ENCODE measurements at places on chromosomes 6 and 20.

DNA sequence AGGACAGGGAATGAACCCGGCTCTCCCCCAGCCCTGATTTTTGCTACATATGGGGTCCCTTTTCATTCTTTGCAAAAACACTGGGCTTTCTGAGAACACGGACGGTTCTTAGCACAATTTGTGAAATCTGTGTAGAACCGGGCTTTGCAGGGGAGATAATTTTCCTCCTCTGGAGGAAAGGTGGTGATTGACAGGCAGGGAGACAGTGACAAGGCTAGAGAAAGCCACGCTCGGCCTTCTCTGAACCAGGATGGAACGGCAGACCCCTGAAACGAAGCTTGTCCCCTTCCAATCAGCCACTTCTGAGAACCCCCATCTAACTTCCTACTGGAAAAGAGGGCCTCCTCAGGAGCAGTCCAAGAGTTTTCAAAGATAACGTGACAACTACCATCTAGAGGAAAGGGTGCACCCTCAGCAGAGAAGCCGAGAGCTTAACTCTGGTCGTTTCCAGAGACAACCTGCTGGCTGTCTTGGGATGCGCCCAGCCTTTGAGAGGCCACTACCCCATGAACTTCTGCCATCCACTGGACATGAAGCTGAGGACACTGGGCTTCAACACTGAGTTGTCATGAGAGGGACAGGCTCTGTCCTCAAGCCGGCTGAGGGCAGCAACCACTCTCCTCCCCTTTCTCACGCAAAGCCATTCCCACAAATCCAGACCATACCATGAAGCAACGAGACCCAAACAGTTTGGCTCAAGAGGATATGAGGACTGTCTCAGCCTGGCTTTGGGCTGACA, 28.8 kb upstream of the ZBP1 start:
- DNase-seq: no peak

- no peak for DNase-seq
Observed at GRCh38 chr20:35665949-35666288, 1.2 kb upstream of the CPNE1 start.

DNA sequence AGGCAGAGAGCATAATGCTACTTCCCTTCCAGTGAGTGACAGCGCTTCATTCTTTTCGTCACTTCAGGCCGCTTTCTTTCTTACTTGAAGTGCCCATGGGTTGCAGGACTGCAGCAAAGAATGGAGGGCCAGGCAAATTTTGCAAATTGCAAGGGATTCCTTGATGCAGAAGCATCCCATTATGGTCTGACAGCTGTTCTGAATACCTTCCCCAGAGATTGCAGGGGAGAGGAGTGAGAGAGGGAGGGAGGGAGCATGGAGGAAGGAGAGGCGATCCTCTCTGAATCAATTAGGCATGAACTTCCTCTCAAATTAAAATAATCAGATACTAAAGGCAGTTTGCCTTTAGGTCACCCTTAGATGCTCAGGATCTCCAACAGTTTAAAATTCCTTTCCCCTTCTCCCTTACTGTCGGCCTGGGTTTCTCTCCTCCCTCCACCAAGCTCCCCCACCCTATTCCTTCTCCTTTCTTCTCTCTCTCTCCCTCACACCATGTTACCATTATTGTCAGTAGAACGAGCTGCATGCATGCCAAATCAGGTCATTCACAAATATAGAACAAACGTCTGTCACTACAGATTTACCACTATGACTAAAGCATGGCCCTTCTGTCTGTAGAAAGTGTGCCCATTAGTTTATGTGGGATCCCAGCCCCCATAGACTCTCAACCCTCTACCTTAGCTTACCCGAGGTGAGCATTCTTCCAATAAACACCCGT, 289.2 kb downstream of the CD83 start:
- no peak for DNase-seq

GRCh38 chr20:35260426-35260825, 17.5 kb downstream of the MMP24OS start:
- DNase-seq: no peak

DNA sequence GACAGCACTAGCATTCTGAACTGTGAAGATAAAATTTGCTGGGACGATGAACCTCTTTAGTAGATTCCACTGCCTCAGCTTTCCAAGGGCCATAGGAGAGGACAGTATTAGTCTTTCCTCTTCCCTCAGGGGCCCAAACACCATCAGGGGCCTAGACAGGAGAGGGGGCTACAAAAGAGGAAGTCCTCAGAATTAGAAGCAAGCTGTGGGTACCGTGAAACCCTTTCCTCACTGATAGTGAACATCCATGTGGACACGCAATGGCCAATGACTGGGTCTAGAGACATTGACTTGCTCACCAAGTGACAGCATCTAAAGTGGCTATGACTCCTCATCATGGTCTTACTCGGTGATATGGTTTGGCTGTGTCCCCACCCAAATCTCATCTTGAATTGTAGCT, 68.1 kb upstream of the UST start:
- DNase-seq: no peak

GRCh38 chr20:46725186-46726165, 16.0 kb downstream of the SLC2A10 start:
- no peak for DNase-seq

DNA sequence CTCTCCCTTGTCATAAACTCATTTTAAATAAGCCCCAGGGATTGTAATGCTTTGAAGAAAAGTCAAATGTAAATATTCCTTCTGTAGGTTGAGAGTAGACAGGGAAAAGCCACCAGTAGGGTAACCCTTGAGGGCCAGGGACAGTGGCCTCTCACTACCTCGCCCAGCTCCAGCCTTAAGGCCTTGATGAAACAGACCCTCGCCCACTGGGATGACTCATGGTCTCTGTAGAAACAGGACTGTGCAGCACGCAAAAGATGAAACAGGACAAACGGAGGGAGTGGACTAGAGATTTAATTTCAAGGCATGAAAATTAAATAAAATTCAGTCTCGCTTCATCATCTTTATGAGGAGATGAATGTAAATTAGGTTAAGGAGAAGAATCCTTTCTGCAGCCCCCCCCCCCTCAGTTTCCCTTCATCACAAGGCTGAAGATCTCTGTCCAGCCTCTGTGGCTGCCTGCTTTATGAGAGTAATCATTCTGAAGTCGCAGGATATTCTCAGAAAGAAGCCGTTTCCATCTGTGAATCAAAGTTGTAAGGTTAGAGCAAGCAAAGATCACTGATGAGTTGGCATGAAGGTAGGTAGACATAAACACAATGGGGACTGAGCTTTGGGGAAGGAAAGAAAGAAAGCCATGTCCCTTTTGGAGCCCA, 60.4 kb downstream of the TMEM200A start:
- no peak for DNase-seq

DNA sequence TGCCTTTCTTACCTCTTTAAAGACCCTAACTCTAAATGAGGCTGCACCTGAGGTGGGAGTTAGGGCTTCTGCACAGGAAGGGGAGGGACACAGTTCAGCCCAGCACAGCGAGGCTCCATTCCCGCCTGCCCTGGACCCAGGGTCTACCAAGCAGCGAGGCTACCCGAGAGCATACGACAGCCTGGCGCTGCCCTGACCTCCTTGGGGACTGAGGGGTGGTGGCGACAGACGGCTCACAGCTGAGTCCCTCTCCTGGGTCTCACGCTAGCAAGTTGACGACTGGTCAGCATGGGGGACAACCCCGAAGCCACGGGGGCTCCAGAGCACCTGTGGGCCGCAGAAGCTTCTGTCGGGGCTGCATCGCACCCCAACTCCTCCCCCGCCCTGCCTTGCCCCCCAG, 24.4 kb downstream of the SLC17A9 start:
- no peak for DNase-seq

DNA sequence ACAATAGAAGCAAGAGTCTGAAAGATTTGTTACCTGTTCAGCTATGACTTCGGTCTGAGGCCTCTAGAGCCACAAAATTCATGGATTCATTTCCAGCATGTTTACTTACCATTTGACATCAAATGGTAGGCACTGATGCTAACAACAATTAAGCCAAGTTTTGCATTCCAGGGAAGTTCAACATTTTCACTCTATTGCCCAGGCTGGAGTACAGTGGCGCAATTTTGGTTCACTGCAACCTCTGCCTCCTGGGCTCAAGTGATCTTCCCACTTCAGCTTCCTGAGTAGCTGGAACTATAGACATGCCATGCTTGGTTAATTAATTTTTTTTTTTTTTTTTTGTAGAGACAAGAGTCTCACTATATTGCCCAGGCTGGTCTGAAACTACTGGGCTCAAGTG, 114.1 kb upstream of the SGK1 start:
- no peak for DNase-seq

DNA sequence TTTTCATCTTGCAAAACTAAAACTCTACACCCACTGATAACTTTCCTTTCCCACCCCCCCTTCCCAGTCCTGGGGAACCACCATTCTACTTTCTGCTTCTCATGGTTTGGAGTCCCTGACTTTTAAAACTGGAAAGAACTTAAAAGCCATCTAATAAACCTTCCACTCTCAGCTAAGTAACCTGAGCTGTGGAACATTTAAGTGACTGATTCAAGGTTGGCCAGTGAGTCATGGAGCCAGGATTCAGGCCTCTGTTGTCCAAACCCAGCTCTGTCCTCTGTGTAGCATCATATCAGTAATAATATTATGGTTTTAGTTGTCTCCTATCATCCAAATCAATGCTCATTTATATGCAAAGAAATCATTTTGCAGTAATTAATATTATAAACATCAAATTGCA, 176.0 kb upstream of the NT5E start:
- DNase-seq: no peak

GRCh38 chr20:64001607-64002011, 20.7 kb downstream of the PRPF6 start:
- DNase-seq: no peak

GRCh38 chr6:139586273-139586672, 211.8 kb upstream of the CITED2 start:
- no peak for DNase-seq

DNA sequence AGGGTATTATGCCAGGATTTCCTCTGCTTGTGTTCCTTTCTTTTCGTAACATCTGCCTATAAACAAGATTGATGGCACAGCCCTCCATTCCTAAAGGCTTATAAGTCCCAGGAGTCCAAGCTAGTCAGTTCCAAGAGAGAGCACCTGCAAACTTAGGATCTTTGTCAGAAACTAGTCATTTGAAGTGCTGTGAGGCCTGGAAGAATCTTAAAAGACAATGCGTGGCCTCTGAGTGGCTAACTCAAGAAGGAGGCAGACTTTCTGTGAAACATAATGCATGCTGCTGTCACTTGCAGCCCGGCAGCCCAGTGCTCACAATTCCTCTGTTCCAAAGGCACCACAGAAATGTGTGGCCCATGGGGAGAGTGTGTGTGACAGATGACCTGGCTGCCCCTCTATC, 135.0 kb upstream of the SUPT3H start:
- no peak for DNase-seq

DNA sequence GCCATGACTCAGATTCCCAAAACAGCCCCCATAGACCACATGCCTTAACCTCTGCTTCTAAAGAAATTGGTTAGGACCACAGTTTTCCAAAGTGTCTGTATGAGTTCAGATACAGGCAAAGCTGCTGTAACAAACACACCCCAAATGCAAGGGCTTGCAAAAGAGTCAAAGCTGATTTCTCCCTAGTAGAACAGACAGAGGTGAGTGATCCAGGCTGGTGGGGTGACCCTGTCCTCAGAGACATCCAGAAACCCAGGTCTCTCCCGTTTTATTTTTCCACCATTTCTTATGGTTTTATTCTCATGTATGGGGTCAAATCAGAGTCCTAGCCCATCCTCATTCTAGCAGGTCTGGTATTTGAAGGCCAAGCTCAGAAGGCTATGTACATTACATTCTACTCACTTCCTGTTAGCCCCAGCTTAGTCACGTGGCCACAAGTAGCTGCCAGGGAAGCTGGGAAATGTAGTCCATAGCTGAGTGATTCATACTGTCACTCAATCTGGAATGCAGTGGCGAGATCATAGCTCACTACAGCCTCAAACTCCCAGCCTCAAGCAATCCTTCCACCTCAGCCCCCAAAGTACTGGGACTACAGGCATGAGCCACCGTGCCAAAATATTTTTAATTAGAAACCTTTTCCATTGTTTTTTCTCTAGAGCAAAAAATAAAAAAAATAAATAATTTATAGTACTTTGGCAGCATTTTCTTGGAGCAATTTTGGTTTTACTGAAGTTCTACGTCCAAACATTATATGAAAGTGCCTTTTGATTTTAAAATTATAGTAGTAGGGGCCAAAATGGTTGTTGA, 175.2 kb downstream of the ZMYND8 start:
- DNase-seq: no peak

DNA sequence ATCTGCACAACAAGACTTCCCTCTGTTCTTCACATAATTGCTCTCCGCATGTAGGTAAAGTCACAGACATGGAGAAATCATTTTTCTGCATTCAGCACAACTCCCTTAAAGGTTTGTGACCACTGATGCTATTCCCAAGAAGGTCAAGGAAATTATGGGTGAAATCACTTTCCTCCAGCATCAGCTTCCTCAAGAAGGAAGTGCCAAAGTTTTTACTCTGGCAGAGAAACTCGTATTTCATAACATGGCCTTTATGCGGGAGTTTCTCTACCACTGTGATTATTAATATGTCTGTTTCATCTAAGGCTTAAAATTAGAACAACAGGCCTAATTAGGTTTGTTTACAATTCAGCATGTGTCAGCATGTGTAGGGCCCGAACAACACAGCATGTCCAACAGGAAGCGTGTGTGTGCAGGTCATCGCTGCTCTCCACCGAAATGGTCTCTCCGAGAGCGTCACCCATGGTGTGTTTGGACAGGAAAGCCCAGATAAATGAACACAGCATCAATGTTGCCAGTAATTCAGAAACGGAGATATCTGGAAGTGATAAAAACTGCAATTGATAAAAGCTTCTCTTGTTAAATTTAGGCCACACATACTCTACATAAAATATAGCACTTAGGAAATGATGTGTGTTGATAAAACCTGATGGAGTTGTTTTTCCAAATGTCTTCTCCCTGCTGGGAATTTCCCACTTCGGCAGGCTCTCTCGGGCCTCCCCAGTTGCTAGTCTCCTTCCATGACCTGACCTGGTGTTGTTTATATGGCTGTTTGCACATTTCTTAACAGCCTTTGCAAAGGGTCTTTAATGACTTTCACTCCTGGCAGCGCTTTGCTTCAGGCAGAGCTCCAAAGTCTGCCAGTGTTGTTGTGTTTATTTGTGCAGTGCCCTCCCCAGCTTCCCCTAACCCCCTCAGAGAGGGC, 265.1 kb upstream of the CEP162 start:
- no peak for DNase-seq

Measured in caudate nucleus (tissue), 63 donors.